Muscle of leg (tissue), 16 donors: ENCODE measurements at places on chromosomes 4 and X. TPM values are rescaled to one million over a fixed set of nuclear protein-coding genes. Genes with fewer than 3 reads are reported as not detected.

GRCh38 chr4:111269439-111269838 lies 646.6 kb upstream of the PITX2 start:
- H3K4me1 ChIP-seq = no peaks in the 10 kb centered on the region
- no peaks in the 10 kb centered on the region for H3K36me3 ChIP-seq
- no peak for DNase-seq

DNA sequence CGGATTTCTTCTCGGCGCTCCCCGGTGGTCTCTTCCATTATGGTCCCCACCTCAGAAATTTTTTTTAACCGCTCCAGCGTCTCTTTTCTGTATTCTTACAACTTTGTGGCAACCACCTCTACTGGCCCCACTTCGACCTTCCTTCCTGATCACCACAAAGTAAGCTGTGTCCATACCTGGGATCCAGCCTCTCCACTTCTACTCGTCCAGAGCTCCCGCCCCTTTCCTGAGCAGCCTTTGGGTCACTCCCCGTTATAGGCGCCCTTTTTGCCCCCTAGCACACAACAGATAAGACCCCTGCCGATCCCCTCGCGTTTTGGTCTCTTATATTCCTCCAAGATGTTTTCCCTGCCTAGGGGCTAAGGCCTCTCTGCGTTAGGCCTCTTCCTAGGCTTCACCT lies 557 bp downstream of the PIGG start:
- no peak for DNase-seq
- H3K27ac ChIP-seq = peak overlapping the region; percentile 60
- H3K4me3 ChIP-seq = peak overlapping the region; percentile 74

GRCh38 chr4:103996064-103996463 lies 276.3 kb upstream of the TACR3 start:
- H3K36me3 ChIP-seq = no peaks in the 10 kb centered on the region
- no peaks in the 10 kb centered on the region for H3K27me3 ChIP-seq
- peak; percentile 61 for DNase-seq

DNA sequence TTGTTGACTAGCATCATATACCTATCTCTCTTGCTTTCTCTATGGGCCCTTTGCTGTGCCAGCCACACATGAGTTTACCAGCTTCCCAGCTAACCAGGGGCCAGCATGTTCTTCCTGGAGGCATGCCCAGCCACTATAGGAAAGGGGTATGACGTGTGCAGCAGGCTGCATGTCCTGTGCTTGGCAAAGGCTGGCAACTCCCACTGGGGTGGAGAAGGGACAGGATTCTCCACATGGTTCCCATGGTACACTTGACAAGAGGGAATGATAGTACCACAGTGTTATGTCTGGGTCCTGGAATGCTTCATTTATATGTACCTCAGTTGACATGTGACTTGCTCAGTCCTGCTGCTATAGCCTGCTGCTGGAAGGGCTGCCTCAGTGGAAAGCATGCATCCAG lies 78.8 kb downstream of the TMEM164 start:
- no peak overlapping the region for H3K4me3 ChIP-seq
- peaks cover 5% of the 10 kb centered on the region for H3K27me3 ChIP-seq
- no peak overlapping the region for H3K27ac ChIP-seq
- H3K4me1 ChIP-seq = peaks cover 5% of the 10 kb centered on the region

DNA sequence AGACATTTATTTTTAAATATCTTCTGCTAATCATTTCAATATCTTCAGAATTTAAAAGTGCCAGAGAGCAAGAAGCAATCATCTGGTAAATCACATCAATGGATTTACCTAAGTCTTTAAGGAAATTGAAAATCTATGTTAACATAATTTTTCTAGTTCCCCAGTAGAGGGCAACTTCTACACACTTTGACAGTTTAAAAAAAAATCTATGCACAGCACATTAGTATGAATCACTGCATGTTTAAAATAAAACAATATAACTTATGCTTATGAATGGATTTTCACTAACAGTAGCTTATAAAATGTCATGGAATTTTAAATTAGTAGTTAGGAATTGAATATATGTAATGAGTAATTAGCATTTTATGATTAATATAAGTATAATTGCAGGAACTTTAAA lies 126.5 kb downstream of the REELD1 start:
- no peak overlapping the region for H3K4me3 ChIP-seq
- peak; percentile 33 for DNase-seq
- H3K27me3 ChIP-seq = no peaks in the 10 kb centered on the region
- H3K27ac ChIP-seq = no peak overlapping the region
- no peaks in the 10 kb centered on the region for H3K4me1 ChIP-seq

DNA sequence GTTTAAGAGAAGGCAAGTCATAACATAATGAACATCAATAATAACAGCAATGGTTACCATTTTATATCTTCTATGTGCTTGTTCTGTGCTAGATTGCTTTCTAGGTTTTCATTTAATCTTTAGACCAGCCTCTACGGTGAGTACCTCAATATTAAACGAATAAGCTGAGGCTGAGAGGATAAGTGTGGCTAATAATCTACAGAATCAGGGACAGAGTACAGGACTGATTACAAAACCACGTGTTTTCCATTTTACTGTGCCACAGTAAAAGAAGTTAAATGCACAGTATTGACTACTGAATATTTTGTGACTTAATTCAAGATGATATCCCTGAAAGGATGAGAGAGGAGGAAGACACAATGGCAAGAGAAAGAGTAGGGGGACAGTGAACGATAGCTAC lies 56.3 kb downstream of the HUWE1 start:
- no peak for DNase-seq
- no peak overlapping the region for H3K27ac ChIP-seq
- peaks cover 4% of the 10 kb centered on the region for H3K27me3 ChIP-seq
- H3K36me3 ChIP-seq = peaks cover 28% of the 10 kb centered on the region
- no peak overlapping the region for H3K4me3 ChIP-seq

GRCh38 chr4:2934077-2934812 lies 29.0 kb downstream of the NOP14 start:
- peaks cover 45% of the 10 kb centered on the region for H3K4me1 ChIP-seq
- H3K4me3 ChIP-seq = peak overlapping the region; percentile 72
- no peaks in the 10 kb centered on the region for H3K27me3 ChIP-seq
- peak overlapping the region; percentile 15 for H3K27ac ChIP-seq
- DNase-seq = peak; percentile 59

DNA sequence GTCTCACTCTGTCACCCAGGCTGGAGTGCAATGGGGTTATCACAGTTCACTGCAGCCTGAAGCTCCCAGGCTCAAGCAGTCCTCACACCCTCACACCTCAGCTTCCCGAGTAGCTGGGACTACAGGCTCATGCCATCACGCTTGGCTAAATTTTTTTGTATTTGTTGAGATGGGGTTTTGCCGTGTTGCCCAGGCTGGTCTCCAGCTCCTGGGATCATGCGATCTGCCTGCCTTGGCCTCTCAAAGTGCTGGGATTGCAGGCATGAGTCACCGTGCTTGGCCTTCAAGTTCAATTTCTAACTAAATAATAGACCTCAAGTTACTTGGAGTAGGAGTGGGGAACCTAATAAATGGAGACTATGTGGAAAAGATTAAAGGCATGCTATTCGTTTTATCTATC lies 48.9 kb downstream of the MND1 start:
- H3K27me3 ChIP-seq = no peaks in the 10 kb centered on the region
- H3K27ac ChIP-seq = no peak overlapping the region
- H3K36me3 ChIP-seq = no peaks in the 10 kb centered on the region

GRCh38 chrX:43019021-43019420 lies 241.1 kb upstream of the PPP1R2C start:
- H3K4me1 ChIP-seq = no peaks in the 10 kb centered on the region
- DNase-seq = no peak
- H3K4me3 ChIP-seq = no peak overlapping the region
- no peaks in the 10 kb centered on the region for H3K27me3 ChIP-seq
- H3K36me3 ChIP-seq = no peaks in the 10 kb centered on the region

- H3K4me3 ChIP-seq = no peak overlapping the region
- H3K27me3 ChIP-seq = peaks cover 66% of the 10 kb centered on the region
- peaks cover 40% of the 10 kb centered on the region for H3K4me1 ChIP-seq
- H3K27ac ChIP-seq = no peak overlapping the region
- no peak for DNase-seq
- no peaks in the 10 kb centered on the region for H3K36me3 ChIP-seq
Observed at GRCh38 chr4:7391637-7392437, 42.9 kb downstream of the PSAPL1 start.

- no peak for DNase-seq
- no peaks in the 10 kb centered on the region for H3K27me3 ChIP-seq
- H3K4me3 ChIP-seq = peak overlapping the region; percentile 77
- peak overlapping the region; percentile 84 for H3K27ac ChIP-seq
- H3K36me3 ChIP-seq = peaks cover 10% of the 10 kb centered on the region
Observed at GRCh38 chrX:48540028-48540375, 488 bp downstream of the TBC1D25 start.

DNA sequence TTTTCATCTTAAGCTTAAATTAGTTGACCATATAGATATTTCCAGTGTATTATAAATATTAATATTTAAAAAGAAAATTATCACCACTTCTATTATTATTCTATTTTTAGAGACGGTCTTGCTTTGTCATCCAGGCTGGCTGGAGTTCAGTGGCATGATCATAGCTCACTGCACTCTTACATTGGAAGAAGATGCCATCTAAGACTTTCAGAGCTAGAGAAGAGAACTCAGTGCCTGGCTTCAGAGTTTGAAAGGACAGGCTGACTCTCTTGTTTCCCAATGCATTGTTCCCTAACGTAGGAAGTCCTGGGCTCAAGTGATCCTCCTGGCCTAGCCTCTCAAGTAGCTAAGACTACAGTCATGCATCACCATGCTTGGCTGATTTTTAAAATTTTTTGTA lies 75.9 kb downstream of the FIP1L1 start:
- no peak for DNase-seq
- no peaks in the 10 kb centered on the region for H3K27me3 ChIP-seq
- H3K4me3 ChIP-seq = no peak overlapping the region
- no peak overlapping the region for H3K27ac ChIP-seq
- H3K36me3 ChIP-seq = peaks cover 24% of the 10 kb centered on the region

DNA sequence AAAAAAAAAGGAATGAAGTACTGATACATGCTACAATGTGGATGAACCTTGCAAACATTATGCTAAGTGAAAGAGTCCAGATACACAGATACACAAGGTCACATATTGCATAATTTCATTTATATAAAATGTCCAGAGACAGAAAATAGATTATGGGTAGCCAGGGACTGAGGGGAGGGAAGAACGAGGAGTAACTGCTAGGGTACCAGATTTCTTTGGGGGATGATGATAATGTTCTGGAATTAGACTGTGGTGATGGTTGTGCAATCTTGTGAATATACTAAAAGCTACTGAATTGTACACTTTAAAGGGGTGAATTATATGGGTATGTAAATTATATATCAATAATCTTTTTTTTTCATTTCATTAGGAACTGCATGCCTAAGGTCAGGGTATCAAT lies 20.8 kb upstream of the AP1AR start:
- H3K4me3 ChIP-seq = no peak overlapping the region
- H3K4me1 ChIP-seq = no peaks in the 10 kb centered on the region
- H3K36me3 ChIP-seq = no peaks in the 10 kb centered on the region
- no peak overlapping the region for H3K27ac ChIP-seq
- DNase-seq = no peak

DNA sequence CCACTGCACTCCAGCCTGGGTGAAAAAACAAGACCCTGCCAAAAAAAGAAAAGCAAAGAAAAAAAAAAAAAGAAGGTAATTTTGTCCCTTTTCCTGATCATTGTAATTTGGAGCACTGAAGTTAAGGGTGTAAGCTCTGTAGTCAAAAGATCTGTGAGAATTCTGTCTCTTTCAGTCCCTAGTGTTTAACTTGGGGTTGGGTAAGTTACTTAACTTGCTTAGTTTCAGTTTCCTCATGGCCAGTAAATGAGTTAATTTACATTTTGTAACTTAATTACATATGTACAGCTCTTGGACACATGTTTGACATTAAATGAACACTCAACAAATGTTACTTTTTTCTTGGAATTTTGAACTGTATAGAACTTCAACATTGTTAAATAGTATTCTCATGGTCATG lies 10.9 kb upstream of the UBE2K start:
- no peaks in the 10 kb centered on the region for H3K4me1 ChIP-seq
- no peak overlapping the region for H3K4me3 ChIP-seq
- H3K36me3 ChIP-seq = no peaks in the 10 kb centered on the region
- no peak for DNase-seq

GRCh38 chr4:104983615-104984179 lies 163.0 kb upstream of the TET2 start:
- H3K4me3 ChIP-seq = no peak overlapping the region
- H3K4me1 ChIP-seq = peaks cover 1% of the 10 kb centered on the region
- H3K27ac ChIP-seq = no peak overlapping the region
- H3K27me3 ChIP-seq = no peaks in the 10 kb centered on the region
- no peak for DNase-seq

DNA sequence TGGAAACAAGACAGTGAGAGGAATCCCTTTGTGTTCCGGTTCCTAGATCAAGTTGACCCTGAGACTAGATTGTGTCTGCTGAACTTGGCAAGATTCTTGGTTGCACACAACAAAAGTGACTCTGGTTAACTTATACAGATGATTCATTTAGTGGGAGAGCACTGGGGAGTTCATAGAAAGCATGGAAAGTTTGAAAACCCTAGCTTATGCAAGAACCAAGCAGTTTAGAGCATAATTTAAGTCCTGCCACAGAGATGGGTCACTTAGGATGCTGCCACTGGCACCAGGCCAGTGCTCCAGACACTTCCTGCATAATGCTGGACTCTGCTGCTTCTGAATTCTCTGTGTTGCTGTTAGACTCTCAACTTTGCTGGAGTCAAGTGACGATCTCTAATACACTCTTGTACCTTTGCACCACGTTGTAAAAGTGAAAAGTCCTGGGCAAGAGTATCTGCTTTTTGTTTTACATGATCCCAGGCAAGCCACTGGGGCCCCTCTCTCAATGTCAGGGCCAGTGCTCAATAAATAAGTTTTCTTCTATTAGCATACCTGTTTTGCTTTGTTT lies 12.7 kb upstream of the DCUN1D4 start:
- DNase-seq = no peak
- no peaks in the 10 kb centered on the region for H3K4me1 ChIP-seq
- H3K36me3 ChIP-seq = no peaks in the 10 kb centered on the region
- no peak overlapping the region for H3K27ac ChIP-seq

GRCh38 chr4:59127743-59128142 lies 2017.6 kb upstream of the IGFBP7 start:
- no peaks in the 10 kb centered on the region for H3K36me3 ChIP-seq
- no peak overlapping the region for H3K27ac ChIP-seq
- H3K4me1 ChIP-seq = no peaks in the 10 kb centered on the region
- no peak for DNase-seq
- H3K4me3 ChIP-seq = no peak overlapping the region

DNA sequence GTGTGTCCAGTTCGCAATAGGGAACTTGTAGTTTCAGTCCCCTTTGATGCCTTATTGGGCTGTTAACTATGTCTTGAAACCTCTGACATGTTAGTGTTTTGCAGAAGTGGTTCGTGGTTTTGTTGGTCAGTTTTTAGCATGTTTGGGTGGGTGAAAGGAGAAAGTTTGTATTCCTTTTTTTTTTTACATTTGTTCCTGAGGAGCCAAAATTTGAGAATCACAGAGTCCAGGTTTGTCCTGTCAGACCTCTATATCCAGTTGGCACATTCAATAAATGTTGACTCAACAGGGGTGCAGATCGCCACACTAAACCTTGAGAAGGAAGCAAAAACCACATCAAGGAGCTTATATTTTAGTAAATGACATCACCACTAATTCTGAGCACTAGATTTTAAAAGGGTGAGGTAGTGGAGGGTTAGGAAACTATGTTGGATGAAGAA lies 26.2 kb downstream of the DLG3 start:
- H3K27me3 ChIP-seq = no peaks in the 10 kb centered on the region
- H3K4me1 ChIP-seq = no peaks in the 10 kb centered on the region
- no peak overlapping the region for H3K4me3 ChIP-seq

TRAM1L1 gene
- total RNA-seq = 5.6 TPM

P2RY4 gene
- 0.09 TPM for total RNA-seq

L1CAM gene
- 0.84 TPM for total RNA-seq

ARSJ gene
- 4.3 TPM for total RNA-seq

SH3TC1 gene
- 9.6 TPM for total RNA-seq

POF1B gene
- 0.04 TPM for total RNA-seq

TMEM154 gene
- 0.66 TPM for total RNA-seq

CSAG3 gene
- total RNA-seq = not detected

LRAT gene
- total RNA-seq = 0.35 TPM

FAM53A gene
- 1.6 TPM for total RNA-seq

FAM9C gene
- total RNA-seq = not detected

RIPPLY1 gene
- 0.53 TPM for total RNA-seq
